ENCODE measurements at places on chromosomes 2 and 18. TPM values are rescaled to one million over a fixed set of nuclear protein-coding genes. Genes with fewer than 3 reads are reported as not detected.

GRCh38 chr2:205772983-205773382 is 90.7 kb downstream of the NRP2 start:
- no peak overlapping the region for H3K27ac ChIP-seq
- H3K36me3 ChIP-seq = no peaks in the 10 kb centered on the region
- no peaks in the 10 kb centered on the region for H3K4me1 ChIP-seq
- H3K4me3 ChIP-seq = no peak overlapping the region
- no peak for DNase-seq
- no peaks in the 10 kb centered on the region for H3K27me3 ChIP-seq

GRCh38 chr2:102893870-102894269 is 132.0 kb downstream of the TMEM182 start:
- no peak overlapping the region for H3K4me3 ChIP-seq
- H3K27ac ChIP-seq = no peak overlapping the region
- H3K36me3 ChIP-seq = no peaks in the 10 kb centered on the region
- peaks cover 2% of the 10 kb centered on the region for H3K27me3 ChIP-seq

DNA sequence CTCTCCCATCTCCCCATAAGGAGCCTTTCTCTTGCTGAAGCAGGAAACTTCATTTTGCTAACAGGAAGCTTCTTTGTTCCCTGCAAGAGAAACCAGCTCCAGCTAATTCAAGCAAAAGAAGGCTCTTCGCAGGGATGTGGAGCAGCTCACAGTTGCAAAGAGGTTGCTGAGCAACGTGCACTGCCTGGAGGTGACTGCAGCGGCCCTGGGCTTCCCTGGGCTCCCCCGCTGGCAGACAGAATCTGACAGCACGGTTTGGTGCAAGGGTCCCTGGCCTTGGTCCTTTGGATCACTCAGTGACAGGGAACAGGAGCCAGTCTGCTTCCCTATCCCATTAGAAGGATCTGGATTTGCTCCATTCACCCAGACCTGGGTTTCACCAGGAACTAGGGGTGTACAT is 25.8 kb downstream of the GPR55 start:
- no peak overlapping the region for H3K4me3 ChIP-seq
- H3K4me1 ChIP-seq = peaks cover 25% of the 10 kb centered on the region
- DNase-seq = no peak
- H3K27ac ChIP-seq = no peak overlapping the region

DNA sequence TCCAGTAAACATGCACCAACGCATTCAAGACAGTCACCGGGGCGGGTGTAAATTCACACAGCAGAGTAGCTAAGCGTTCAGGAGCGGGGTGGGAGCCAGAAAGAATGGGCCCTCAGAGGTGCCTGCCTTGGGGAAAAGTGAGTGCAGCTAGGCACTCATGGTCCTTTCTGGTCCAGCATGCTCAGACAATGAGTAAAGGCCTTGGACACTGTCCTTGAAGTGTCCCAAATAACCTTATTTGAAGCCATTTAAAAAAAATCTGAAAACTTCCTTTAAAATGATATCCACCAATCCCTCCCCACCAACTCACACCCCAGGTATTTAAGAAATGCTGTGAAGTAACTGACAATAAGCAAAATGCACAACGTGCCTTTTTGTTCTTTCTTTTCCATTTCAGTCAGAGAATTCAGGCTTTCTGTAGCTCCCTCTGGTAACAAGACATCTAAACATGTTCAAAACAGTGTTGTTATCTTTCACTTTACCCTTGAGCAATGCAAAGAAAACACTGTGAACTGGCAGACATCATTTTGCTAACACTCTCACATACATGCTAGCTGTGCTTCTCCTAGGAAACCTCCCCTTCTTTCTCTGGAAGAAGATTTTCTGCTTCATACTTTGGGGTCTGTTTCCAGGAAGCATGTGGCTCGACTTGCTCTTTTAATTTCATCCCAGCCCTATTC is 445.1 kb upstream of the SPRED2 start:
- H3K27me3 ChIP-seq = no peaks in the 10 kb centered on the region
- DNase-seq = no peak
- H3K4me1 ChIP-seq = no peaks in the 10 kb centered on the region

SGPP2 gene
- total RNA-seq = 0.25 TPM

DNA sequence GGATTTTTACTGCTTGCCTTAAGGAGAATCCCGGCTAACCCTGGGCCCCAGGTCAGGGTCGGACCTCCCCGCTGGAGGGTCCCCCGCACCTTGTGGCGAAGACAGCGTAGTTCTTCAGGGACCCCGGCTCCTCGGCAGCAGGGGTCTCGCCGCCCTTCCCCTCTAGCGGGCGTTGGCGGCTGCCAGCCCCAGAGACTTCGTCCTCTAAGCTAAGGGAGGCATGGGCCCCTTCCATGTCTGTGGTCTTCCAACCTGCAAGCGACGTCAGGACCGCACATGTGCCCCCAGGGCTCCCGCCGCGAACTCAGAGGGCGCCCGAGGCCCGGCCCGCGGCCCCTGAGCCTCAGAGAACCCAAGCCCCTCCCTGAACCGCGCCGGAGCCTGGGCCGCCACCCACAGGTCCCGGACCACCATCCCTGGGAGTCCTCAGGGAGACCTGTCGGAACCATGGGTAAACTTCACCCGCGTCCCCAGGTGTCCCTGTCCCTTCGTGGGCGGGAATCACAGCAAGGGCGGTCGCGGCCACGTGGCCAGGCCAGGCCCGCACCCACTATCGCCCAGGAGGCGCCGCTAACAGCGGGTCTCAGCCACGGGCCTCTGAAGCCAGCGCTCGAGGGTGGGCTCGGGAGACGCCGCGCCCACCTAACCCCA is 562 bp downstream of the ANKMY1 start:
- H3K27me3 ChIP-seq = no peaks in the 10 kb centered on the region
- no peak for DNase-seq
- no peak overlapping the region for H3K27ac ChIP-seq
- H3K4me1 ChIP-seq = peaks cover 46% of the 10 kb centered on the region
- no peak overlapping the region for H3K4me3 ChIP-seq

GRCh38 chr2:214377286-214377624 is 33.6 kb upstream of the VWC2L start:
- no peaks in the 10 kb centered on the region for H3K4me1 ChIP-seq
- H3K27ac ChIP-seq = no peak overlapping the region
- H3K36me3 ChIP-seq = no peaks in the 10 kb centered on the region

DNA sequence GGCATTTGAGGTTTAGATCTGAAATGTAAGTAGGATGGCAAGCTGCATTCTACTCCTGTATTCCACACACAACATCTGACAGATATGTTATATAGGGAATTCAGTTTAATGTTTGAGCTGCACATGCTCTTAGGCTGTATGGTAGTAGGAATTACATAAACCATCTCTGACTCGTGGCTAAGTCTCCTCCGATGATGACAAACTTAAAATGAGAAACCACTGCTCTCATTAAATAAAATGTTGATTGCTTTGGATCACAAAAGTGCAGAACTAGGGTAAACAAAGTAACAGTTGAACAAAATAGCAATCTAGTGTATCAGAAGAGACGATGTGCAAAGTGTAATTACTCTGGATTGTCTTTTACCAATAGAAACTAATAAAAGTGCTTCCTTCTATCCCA is 50.1 kb upstream of the WDR75 start:
- no peaks in the 10 kb centered on the region for H3K4me1 ChIP-seq
- no peak overlapping the region for H3K27ac ChIP-seq
- no peak for DNase-seq
- H3K27me3 ChIP-seq = no peaks in the 10 kb centered on the region
- H3K36me3 ChIP-seq = no peaks in the 10 kb centered on the region
- no peak overlapping the region for H3K4me3 ChIP-seq

CAPN14 gene
- total RNA-seq = not detected

GRCh38 chr18:9604348-9604747 is 10.0 kb downstream of the PPP4R1 start:
- no peak for DNase-seq
- no peaks in the 10 kb centered on the region for H3K27me3 ChIP-seq
- H3K27ac ChIP-seq = no peak overlapping the region
- H3K36me3 ChIP-seq = no peaks in the 10 kb centered on the region

AQP12B gene
- total RNA-seq = not detected

DNA sequence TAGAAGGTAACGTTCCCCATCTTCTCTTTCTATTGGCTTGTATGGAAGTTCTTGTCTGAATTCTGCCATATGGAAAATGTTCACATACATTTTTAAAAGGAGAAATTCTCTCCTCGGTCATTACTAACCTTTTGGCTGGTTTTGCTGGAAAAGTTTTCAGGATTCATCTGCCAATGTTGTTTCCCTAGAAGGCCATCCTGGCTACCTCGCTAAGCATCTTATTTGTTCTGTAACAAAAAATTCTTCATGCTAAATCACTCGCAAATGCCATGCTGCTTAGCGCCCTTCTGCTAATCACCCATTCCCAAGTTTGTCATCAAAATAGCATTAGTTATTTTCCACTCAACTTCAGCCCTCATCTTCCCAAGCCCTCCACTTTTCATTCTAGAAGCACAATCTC is 262.0 kb downstream of the SLC8A1 start:
- H3K36me3 ChIP-seq = no peaks in the 10 kb centered on the region
- DNase-seq = no peak
- H3K27ac ChIP-seq = no peak overlapping the region
- H3K4me1 ChIP-seq = no peaks in the 10 kb centered on the region

RAD51AP2 gene
- total RNA-seq = not detected

DNA sequence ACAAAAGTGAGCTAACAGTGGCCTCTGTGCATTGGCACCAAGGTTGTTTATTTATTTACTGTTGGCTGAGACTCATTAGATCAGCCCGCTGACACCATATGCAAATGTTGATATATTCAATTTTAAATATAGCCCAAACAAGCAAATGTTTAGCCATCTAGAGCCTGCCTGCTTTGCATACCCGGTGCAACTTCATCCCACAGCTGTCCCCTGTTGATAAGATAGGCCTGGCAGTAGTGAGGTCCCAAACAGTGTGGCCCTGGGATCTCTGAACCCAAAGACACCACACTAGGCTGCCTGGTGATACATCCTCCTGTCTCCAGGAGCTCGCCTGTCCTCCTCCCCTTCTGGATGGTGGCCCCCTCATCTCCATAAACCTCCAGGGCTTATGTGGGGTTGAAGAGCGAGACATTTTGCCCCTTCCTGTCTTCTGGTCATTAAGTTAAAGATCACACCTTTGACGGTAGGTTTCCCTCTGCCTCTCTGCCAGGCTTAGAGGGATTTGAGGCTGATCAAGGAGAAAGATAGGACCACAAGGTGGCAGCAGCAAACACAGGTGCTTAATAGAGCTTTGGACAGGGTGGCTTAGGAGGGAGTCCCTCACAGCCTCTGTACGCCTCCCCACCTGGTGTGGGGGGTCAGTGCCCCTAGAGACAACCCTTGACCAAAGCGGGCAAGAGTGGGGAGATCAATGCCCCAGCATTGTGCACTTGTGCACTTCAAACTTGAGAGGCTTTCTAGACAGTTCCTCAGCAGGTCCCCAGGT is 23.7 kb upstream of the MYO5B start:
- no peaks in the 10 kb centered on the region for H3K27me3 ChIP-seq
- H3K36me3 ChIP-seq = no peaks in the 10 kb centered on the region
- H3K4me3 ChIP-seq = no peak overlapping the region
- H3K4me1 ChIP-seq = no peaks in the 10 kb centered on the region

DHX57 gene
- 21.9 TPM for total RNA-seq

- H3K36me3 ChIP-seq = no peaks in the 10 kb centered on the region
- no peaks in the 10 kb centered on the region for H3K27me3 ChIP-seq
- no peak for DNase-seq
- no peak overlapping the region for H3K27ac ChIP-seq
- H3K4me3 ChIP-seq = no peak overlapping the region
- no peaks in the 10 kb centered on the region for H3K4me1 ChIP-seq
These were observed 146.6 kb upstream of the NCK2 start for GRCh38 chr2:105597806-105598803.

RAB17 gene
- total RNA-seq = not detected

DNA sequence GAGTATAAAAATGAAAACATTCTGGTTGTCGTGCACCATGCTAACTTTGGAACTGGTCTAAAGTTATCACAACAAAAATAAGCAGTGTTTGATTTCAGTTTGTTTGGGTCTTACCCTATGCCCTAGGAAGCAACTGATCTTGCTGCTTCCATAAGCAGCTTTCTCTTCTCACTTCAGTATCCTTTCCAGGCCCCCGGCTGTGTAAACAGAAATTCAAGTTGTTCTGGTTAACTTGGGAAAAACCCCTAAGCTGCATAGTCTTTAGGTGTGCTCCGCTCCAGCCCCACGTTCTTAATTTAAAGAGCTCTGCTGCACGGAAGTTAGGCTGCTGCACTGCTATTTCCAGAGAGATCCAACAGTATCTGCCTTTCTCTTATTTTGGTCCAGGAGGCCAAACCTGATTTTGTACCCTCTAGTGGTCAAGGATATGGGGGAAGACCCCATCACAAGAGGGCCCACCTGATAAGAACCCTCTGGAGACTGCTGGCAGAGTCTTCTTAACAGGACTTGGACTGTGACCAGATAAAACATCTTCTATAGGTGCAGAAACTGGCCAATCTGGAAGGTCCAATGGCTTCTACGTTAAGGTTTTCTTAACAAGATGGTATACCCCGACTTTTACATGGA is 69.1 kb downstream of the FEZ2 start:
- no peaks in the 10 kb centered on the region for H3K4me1 ChIP-seq
- DNase-seq = no peak
- H3K27me3 ChIP-seq = no peaks in the 10 kb centered on the region

DNA sequence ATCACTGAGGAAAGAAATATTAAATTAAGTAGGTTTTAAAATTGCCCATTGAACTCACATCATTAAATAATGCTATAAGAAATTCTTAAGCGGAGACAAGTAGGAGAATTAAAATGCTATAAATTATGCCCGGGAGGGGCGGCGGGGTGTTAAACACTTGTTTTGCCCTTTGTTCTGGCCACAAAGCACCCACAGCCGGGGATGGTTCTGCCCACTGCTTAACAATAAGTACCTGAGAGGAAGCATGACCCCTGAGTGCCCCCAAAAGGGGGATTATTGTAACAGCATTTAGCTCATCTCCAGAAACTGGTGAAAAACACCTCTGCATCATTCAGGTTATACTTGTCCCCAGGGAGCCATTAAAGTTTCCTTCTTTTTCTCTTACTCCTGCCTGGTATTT is 332.7 kb upstream of the POU3F3 start:
- H3K27ac ChIP-seq = no peak overlapping the region
- DNase-seq = no peak
- H3K4me3 ChIP-seq = no peak overlapping the region

- no peak overlapping the region for H3K27ac ChIP-seq
- H3K27me3 ChIP-seq = peaks cover 2% of the 10 kb centered on the region
- no peak for DNase-seq
- H3K4me3 ChIP-seq = no peak overlapping the region
- H3K4me1 ChIP-seq = no peaks in the 10 kb centered on the region
- H3K36me3 ChIP-seq = no peaks in the 10 kb centered on the region
These were observed 77.0 kb downstream of the KYNU start for GRCh38 chr2:142954493-142954892.

DSC2 gene
- 0.32 TPM for total RNA-seq

DNA sequence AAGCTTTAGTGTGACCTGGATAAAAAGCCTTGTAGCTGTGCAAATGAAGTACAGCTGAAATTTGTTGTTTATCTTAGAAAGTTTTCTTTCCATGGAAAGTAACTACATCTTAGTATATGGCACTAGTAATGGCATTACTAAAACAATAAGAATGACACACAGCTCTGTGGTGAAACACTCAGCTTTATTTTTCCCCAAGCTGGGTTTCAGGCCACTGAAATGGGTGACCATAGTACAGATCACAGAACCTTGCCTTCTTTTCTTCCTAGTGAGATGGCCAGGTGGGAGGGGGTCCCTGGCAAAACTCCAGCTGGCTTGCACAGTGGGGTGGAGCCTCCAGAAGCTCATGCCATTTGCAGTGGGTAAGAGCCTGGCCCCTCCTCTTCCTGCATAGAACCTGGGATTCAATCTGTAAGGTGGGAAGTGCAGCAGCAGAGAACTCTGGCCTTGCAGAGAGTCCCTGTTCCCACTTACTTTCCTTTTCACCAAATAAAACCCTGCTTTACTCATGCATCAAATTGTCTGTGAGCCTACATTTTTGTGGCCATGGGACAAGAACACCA is 17.6 kb upstream of the GRP start:
- no peaks in the 10 kb centered on the region for H3K36me3 ChIP-seq
- no peak overlapping the region for H3K27ac ChIP-seq
- H3K27me3 ChIP-seq = no peaks in the 10 kb centered on the region
- no peak for DNase-seq
- no peak overlapping the region for H3K4me3 ChIP-seq

CPO gene
- total RNA-seq = not detected

Measured in natural killer cell (primary cell).